HCEC 1CT (cell line): ENCODE measurements at places on chromosomes 16 and 17.

DNA sequence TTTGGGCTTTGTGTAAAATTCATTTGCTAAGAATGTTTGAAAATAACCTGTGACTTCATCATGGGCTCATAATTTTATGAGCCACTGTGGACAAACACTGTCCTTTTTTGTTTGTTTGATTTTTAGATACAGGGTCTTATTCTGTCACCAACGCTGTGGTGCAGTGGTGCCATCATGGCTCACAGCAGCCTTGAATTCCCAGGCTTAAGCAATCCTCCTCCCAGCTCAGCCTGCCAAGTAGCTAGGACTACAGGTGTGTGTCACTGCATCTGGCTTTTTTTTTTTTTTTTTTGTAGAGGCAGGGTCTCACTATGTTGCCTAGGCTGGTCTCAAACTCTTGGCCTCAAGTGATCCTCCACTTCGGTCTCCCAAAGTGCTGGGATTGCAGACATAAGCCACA, 8.3 kb downstream of the TEX2 start:
- no peak for DNase-seq

GRCh38 chr16:79673635-79674034, 73.1 kb upstream of the MAF start:
- no peak for DNase-seq

DNA sequence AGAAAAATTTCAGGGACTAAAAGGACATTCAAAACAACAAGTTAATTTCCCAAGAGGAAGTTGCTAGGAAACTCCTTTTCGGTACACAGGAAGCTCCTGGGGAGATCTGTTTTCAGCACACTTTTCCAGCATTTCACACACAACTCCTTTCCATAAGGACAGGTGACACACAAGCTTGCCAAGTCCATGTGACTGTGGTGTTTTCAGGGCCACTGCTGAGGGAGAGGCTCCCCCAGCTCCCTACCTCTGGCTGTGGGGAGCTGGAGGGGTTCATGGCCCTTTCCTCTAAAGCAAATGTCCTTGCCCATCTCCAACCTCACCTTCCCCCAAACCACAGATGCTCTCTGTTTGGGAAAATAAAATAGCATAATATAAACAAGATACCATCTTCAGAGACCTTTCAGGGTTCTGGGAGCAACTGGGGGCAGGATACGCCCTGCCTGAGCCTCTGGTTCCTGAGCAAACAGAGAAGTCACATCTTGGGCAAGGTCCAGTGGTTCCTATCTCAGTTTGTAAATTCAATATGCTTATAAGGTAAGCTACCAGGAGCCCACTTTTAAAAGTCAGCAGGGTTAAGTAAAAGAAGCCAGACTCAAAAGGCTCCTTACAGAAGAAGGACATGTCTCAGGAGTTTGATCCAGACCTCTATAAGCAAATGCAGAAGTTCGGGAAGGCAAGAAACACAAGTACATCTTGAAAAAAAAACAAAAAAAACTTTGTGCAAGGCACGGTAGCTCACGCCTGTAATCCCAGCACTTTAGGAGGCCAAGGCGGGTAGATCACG, 3.0 kb downstream of the PDZD9 start:
- DNase-seq, result no peak

DNA sequence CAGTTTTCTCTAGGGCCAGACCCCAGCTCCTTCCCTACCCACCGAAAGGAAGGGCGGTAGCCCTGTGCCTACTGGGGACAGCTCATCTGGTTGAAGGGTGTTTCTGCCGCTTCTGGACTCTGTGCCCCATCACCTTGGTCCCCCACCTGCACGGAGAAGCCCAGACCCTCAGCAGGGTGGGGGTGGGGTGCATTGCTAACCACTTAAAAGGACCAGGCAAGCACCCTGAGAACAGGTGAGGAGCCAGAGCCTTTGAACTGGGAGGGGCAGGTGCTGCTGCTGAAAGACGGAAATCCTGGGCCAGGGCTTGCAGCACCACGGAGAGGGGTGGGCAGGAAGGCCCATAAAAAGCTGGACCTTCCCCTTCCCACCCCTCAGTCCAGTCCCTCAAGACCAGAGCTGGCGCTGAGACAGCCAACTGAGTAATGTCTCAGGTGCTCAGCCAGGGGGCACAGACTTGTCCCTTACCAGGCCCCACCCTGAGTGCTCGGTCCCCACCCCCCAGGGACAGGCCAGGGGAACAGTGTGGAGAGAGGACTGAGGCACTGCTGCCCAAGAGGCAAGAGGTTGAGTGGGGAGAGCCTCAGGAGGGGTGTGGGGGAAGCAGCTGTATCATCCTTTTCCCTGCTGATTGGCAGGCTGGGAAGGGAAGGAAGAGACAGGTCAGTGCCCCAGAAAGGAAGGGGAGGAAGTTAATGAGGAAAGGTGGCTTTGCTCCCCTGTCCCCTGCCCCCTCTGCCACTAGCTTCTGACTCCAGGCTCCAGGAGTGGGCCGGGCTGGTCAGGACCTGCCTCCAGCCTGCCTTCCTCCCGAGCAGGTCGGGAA, 10.9 kb upstream of the SP2 start:
- DNase-seq, result no peak
